ENCODE measurements at places on chromosomes 1 and 21.

- no peak for DNase-seq
Observed at GRCh38 chr1:59564192-59564891, 250.4 kb upstream of the HOOK1 start.

GRCh38 chr1:89649783-89650182, 16.9 kb downstream of the LRRC8C start:
- DNase-seq, result no peak

GRCh38 chr21:36976228-36976861, 9.9 kb upstream of the HLCS start:
- no peak for DNase-seq

DNA sequence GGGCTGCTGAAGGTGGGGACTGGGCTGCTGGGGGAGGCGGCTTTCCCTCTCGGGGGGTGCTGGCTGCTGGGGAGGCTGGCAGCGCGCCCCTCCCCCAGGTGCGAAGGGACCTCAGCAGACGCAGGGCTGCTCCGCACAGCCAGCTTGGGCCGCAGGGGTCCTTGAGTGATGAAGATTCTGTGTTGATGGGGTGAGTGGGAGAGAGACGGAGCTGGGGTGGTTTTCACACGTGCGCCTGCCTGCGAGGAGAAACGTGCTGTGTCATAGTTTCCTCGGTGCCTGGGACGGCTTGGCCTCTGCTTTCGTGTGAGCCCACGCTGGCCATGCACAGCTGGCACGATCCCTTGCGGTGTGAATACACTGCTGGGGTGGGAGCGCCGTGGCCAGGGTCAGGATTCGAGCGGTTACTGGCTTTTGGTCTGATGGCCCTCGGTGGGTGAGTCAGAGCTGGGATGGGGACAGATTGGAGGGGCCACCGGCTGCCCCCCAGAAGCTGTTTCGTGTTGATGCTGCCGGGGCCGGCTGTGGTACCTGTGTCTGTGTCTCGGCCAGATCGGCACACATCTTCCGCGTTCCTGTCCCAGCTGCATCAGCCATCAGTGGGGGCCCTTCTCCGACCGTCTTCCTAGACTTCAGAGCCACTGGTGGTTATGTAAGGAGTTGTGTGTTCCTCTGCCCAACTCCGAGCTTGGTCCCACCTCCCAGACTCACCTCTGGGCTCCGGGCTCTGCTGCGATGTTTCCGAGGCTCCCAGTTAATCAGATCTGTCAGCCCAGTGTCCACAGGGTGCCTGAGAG, 24.9 kb downstream of the PRKCZ start:
- DNase-seq, result no peak
